ENCODE measurements at places on chromosomes 16 and 17.

GRCh38 chr16:52976539-52977167 is 76.0 kb downstream of the CHD9NB start:
- no peak for DNase-seq

DNA sequence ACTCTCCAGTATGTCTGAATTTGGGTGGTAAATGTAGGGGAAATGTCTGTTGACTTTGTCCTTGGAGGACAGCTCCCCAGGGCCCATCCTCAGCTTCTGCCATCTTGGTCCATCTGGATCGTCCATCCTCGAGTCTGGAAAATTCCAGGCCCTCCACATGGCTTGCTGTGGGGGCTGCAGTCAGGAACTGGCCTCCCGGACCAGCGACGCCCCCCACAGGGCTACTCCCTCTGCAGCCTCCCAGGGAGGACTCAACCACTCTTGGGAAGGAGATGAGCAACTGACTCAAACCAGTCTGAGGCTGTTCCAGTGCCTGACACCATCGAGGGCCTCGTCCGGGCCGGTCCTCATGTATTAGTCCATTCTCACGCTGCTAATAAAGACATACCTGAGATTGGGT is 5.5 kb upstream of the ZG16B start:
- no peak for DNase-seq

GRCh38 chr17:42519546-42520491 is 16.2 kb upstream of the NAGLU start:
- DNase-seq, result no peak

GRCh38 chr17:80453998-80454556 is 22.3 kb downstream of the NPTX1 start:
- DNase-seq, result no peak

DNA sequence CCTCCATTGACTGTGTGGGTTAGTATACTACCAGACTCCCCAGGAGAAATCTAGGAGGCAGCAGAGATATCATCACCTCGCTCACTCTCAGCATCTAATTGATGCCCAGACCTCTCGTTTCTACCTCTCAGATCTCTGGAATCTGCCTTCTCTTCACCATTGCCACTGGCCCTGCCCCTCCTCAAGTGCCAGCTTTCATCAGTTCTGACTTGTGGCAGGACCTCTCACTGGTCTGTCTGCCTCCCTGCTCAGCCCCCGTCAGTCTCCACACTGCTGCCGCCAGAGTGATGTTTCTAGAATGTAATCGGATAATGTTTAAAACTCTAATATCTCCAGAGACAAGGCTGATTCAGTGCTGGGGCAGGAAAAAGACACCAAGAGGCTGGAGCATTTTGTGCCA is 15.2 kb downstream of the GAN start:
- no peak for DNase-seq
